ENCODE measurements at places on chromosomes 7 and 10.

GRCh38 chr7:45239486-45239885 is 81.9 kb downstream of the RAMP3 start:
- DNase-seq = peak; percentile 10

DNA sequence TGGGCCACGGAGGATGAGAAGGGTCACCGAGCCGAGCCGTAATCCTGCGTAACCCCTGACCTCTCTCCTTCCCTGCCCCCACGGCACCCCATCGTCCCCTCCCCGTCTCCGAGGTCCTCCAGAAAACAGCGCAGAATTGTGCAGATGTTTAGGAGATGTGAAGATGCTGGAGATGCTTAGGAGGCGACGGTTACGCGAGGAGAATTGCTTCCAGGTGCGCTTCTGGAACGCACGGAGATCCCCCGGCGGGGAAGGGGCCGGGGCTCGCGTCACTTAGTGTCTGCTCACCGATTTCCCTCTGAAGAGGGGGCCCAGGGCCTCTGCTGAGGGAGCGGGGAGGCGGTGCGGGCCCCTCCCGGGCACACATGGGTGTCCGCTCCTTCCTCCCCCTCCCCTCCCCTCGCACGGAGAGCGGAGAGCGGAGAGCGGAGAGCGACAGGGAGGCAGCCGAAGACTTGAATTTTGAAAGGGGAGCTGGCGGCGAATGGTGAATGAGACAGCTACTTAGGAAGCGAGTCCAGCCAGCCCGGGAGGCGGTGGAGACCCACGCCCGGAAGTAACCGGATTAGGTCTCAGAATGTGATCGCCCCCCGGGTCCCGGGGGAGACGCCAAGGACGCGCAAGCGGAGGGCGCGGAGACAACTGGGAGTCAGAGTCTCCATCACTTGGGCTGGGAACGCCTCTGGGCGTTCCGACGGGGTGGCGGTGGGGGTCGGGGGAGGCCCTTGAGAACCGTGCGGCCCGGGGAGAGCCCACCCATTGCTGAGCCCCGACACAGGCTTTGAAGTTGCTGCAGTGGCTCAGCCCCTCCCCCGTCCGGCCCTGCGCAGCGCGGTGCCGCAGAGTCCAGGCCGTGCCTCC is 8.7 kb upstream of the EN2 start:
- no peak for DNase-seq

GRCh38 chr10:23363793-23364135 is 19.2 kb upstream of the C10orf67 start:
- DNase-seq = no peak

- no peak for DNase-seq
Observed at GRCh38 chr7:150367677-150368095, 936 bp upstream of the REPIN1 start.

- DNase-seq = no peak
Observed at GRCh38 chr7:13091974-13092707, 404.7 kb downstream of the ARL4A start.

GRCh38 chr10:124175701-124176348 is 82.4 kb upstream of the CHST15 start:
- DNase-seq = no peak

GRCh38 chr10:86599729-86600128 is 54.6 kb upstream of the OPN4 start:
- DNase-seq = no peak

DNA sequence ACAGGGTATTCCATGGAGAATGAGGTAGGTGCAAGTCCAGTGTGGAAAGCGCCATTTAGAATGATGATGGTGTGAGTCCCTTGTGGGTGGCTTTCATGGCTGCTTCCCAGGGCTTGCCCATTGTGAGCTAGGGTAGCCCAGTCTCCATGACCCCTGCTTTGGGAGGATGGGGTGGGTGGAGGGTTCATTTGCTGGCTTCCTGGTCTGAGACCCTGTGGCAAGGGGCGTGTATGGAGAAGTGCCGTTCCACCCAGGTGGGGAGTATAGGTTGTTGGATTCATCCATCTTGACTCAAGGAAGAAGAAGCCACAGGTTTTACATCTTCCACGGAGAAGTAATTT is 27.7 kb downstream of the CCM2 start:
- no peak for DNase-seq

DNA sequence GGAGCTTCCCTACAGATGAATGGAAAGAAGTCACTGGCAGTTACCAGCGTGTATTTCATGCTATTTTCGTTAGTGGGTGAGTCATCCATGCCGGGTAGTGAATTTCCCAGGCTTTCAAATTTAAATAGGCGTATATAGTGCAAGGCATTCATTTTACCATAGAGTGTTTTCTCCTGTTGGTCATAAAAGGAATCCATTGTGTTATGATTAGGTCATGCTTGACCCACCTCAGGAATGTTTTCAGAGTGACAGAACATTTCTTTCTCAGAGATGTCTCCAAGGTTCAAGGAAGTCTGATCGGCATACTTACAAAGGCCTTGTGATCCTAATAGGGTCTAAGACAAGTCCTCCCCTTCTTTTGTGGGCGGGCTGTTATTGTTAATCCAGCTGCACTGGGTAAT is 110.7 kb downstream of the AKR1D1 start:
- DNase-seq = no peak

DNA sequence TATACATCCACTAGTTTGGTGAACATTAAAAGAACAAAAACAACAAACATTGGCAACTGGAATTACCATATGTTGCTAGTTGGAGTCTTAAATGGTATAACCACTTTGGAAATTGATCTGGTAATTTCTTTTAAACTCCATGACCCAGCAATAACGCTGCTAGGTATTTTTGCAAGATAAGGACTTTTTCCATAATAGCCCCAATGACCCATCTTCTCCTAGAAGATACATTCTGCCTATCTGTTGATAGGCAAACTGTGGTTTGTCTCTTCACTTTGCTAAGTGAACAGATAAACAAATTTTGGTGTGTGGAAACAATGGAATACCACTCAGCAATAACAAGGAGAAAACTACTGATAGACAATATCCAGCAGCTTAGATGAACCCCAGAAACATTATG is 30.6 kb upstream of the MTURN start:
- no peak for DNase-seq

Measured in AG09319 (cell line).